Lower lobe of right lung (tissue), 2 donors: ENCODE measurements at places on chromosomes 13 and 19. TPM values are rescaled to one million over a fixed set of nuclear protein-coding genes. Genes with fewer than 3 reads are reported as not detected.

GRCh38 chr13:99977334-99977911, 4.2 kb upstream of the ZIC2 start:
- DNase-seq: no peak

GRCh38 chr19:13841086-13841961, 35.6 kb upstream of the NANOS3 start:
- DNase-seq: peak; percentile 84

- DNase-seq: no peak
These were observed 11.6 kb downstream of the TMPRSS9 start for GRCh38 chr19:2371656-2372055.

- DNase-seq: no peak
These were observed 124.2 kb downstream of the ZIC5 start for GRCh38 chr13:99847318-99847750.

- no peak for DNase-seq
These were observed 17.2 kb upstream of the CYP4F2 start for GRCh38 chr19:15915109-15915508.

Gene SBSN
- not detected for total RNA-seq

Gene ZNF491
- 2.3 TPM for total RNA-seq

DNA sequence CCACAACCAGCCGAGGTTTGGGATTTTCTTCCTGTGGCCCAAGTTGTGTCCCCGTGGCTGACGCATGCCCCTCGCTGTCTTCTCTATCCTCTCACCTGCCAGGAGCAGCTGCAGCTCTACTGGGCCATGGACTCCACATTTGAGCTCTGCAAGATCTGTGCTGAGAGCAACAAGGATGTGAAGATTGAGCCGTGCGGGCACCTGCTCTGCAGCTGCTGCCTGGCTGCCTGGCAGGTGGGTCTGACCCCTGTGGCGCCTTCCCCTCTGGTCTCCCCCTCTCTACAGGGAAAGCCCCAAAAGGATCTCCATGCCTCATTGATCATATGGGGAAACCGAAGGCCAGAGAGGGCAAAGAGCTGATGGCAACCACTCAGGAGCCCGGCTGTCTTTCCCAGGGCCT, 14.6 kb downstream of the CBLC start:
- no peak for DNase-seq

- no peak for DNase-seq
These were observed 251.3 kb upstream of the ATXN8OS start for GRCh38 chr13:69856331-69856730.

- peak; percentile 76 for DNase-seq
These were observed 30.0 kb downstream of the VAV1 start for GRCh38 chr19:6802336-6803035.

DNA sequence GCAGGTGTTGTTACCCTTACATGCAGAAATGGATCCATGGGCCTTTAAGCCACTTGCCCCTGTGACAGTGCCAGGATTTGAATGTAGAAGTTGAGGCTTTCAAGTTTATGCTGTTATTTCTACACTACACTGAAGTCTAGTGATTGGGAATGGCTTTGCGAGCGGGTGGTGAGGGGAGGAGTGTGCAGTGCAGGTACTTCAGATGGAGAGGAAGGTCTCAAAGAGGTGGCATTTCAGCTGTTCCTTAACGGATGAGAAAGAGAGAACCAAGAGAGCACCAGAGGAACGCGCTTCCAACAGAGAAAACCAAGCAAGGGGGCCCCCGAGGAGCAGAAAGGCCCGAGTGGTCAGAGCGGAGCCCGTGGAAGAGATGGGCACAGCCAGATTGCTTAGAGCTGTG, 13.3 kb downstream of the ACTN4 start:
- no peak for DNase-seq

DNA sequence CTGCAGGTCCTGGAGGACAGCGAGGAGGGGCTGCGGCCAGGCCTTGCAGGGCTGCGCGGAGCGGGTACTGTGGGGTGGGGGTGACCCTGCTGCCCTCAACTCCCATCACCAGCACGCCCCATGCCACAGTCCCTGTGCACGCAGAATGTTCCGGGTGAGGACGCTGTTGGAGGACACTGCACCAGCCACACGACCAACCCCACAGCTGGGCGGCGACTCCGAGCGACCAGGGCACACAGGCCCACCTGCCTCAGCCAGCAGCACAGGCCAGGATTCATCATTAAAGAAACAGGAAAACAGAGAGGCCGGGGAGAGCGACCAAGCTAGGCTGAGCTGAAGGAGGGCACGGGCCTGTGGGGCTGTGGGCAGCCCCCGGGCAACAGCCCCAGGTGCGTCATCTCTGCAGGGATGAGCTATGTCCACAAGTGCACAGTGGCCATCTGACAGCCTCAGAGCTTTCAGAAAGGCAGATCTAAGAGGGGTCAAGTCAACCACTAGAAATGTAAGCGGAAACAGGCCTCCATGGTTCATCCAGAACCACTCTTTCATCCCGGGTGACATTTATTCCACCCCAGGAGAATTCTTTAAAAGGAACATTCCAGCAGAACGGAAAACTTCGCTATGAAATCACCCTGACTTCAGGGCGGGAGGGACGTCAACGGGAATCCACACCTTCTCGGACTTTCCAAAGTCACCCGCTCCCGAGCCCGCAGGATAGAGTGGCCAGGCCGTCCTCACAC, 1.5 kb downstream of the GAS6 start:
- DNase-seq: peak; percentile 32

- peak; percentile 83 for DNase-seq
These were observed 3.6 kb upstream of the CEACAM3 start for GRCh38 chr19:41792513-41793413.

GRCh38 chr19:49896863-49897621, at the start of gene IL4I1:
Gene IL4I1, minus strand, starts transcription at chr19:49896887. Its CDS starts 727 bp downstream, at chr19:49896160.
- DNase-seq: no peak

Gene FUT1
- 13.2 TPM for total RNA-seq

- no peak for DNase-seq
These were observed 2195.9 kb downstream of the PCDH9 start for GRCh38 chr13:65034266-65034665.

- no peak for DNase-seq
These were observed 151.8 kb upstream of the SOX1 start for GRCh38 chr13:111915104-111915551.

Gene PEPD
- total RNA-seq: 94.0 TPM

Gene RXFP2
- not detected for total RNA-seq

DNA sequence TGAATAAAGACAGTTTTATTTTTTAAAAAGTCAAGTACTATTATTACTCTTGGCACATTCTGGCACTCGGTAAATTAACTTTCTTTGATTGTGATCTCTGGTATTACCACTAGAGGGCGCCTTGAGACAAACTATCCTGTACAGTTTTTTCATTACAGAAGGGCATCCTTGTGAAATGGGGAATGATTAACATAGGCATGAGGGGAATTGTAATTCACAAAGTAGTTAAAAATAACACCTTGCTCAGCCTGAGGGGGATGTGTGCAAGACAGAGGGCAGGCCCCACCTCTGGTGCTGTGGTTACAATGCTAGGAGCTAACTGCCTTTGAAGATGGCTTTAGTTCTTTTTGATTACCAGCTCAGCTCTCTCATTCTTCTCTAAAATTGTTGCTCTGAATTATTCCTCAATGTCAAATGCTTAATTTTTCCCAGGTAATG, 24.2 kb upstream of the C1QTNF9B start:
- DNase-seq: no peak
